Stimulated activated CD4-positive, alpha-beta T cell treated with anti-CD3 and anti-CD28 coated beads, Interleukin-1b, Interleukin-23, amount 100 ng/mL, for 1 hour (primary cell): ENCODE measurements at places on chromosomes 2 and 18.

GRCh38 chr2:1593371-1594122, 150.8 kb downstream of the PXDN start:
- no peak for DNase-seq

- DNase-seq: no peak
Measured at GRCh38 chr2:184695-185094, 79.1 kb downstream of the SH3YL1 start.

DNA sequence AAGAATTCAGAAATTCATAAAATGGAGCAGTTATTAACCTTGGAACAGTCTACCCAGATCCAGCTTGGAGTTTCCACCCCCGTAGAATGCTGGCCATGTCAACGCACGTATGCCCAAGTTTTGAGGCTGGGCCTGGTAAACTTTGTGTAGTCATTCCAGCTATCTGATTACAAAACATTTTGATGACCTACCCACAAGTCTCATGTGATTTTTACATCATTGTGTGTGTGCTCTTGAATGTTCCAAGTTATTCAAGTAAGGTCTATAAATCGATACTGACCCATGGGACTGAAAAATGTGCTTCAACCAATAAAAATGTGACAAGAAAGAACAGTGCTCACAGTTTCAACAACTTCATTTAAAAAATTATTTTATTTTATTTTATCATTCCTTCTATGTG, 32.5 kb upstream of the ICOS start:
- DNase-seq: no peak

DNA sequence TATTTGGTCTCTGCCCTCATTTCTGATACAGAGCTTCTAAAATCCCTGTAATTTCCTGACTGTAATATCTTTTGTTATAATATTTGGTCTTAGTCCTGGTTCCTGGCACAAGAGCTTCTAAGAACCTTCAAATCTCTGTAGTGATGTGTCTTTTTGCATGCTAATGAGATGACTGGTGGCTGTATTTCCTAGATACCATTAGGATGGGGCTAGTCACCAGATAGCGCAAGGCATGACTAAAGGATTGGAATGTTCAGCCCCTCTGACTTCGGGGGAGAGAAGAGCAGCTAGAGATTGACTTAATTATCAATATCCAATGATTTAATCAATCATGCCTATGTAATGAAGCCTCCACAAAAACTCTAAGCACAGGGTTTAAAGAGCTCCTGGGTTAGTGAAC, 620.8 kb upstream of the ACVR2A start:
- no peak for DNase-seq

DNA sequence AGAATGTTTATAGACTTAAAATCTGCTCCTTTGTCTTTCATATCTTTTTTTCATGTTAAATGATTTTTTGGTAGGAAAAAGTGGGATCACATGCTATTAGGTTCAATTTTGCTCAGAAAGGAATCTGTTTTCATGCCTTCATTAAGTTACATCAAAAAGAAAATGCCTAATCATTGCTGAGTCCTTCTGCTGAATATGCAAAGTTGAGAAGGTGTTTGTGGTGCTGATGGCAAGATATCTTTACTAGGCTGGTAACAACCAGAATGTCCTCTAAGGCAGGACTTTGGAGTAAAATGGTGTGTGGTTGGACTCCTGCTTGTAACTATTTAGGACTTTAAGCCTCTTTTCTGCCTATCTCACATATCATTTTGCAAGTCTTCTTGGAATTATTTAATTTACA, 88.3 kb downstream of the TRIB2 start:
- no peak for DNase-seq

- no peak for DNase-seq
Measured at GRCh38 chr2:189803431-189803830, 19.2 kb downstream of the PMS1 start.

DNA sequence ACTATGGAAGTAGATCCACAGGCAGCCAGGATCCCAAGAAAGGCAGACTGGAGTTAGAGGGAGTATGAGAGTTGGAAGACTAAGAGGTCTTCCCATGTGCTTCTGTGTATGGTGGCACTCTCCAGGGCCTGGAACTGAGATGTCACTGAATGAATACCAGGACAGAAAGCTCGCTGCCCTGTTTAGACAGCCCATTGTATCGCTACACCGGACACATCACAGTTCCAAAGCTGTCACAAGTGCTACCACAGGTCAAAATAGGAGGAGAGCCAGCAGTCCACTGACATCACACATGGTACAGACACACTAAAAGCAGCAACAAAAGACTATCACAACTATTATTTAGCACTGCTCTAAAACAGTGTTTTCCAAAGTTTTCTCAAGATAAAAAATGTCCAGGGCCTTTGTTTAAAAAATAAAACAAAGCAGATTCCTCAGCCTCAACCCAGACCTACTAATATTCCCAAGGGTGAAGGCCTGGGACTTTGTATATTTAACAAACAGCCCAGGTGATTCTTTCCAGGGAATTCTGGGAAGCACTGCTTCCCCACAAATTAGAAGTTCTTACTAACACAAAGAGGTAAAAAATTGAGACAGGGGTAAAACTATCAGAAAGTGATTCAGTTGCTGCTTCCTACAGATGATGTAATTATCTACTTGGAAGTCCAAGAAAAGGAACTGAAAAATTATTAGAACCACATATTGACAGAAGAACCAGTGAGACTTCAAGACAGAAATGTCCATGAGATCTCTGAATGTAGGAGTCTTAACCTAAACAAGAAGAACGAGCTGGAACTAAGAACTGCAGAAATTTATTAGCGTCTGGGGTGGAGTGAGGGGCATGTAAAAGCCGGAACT, 116.0 kb downstream of the DTNB start:
- no peak for DNase-seq

GRCh38 chr18:70415823-70416488, 127.1 kb downstream of the SOCS6 start:
- DNase-seq: no peak

DNA sequence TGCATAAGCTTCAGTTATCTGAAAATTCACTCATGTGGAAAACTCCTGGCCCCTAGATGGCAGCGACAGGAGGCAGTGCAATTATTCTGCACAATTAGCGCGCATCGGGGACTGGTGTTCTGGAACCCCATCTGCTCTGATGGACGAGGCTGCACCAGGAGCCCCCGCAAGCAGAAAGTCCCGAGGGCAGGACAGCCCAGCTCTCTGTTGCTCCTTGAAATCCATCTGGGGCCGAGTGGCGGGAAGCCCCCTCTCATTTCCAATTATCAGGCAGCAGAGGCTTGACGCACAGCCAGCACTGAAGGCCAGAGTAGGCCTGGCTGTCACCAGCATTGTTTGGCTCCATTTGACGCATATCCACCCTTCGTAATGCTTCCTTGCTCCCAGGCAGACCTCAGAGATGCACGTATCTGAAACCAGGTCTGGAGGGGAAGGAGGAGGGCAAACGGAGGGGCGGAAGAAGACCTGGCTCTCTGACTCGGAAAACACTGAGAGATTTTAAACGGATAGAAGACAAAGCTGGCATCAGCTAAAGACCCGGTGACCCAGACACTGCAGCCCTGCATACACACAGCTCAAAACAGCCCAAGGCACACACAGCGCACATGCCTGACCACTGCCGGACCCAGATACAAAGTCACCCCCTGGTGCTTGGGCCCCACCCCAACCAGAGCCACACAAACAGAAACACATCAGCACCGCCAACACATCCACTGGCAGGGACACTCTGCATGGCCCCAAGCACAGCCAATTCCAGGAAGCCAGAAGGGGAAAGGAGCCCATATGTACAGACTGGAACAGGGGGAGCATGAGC, 69.8 kb downstream of the TNS1 start:
- no peak for DNase-seq

DNA sequence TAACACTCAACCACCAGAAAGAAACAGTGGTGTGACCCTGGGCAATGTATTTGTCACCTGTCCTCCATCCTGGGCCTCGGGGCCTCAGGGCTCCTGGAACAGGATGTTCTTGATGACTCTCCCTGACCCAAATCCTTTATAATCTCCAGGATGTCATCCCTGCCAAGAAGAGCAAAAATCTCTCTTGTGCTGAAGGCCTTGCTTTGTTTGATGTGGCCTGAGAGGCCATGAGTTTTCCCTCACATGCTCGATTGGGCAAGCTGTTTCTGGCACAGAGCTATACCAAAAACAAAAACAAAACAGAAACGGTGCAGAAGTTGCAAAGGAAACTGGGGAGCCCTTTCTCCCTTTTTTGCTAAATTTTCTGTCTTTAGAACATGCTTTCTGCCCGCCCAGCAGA, 35.7 kb upstream of the ST3GAL5 start:
- DNase-seq: no peak

DNA sequence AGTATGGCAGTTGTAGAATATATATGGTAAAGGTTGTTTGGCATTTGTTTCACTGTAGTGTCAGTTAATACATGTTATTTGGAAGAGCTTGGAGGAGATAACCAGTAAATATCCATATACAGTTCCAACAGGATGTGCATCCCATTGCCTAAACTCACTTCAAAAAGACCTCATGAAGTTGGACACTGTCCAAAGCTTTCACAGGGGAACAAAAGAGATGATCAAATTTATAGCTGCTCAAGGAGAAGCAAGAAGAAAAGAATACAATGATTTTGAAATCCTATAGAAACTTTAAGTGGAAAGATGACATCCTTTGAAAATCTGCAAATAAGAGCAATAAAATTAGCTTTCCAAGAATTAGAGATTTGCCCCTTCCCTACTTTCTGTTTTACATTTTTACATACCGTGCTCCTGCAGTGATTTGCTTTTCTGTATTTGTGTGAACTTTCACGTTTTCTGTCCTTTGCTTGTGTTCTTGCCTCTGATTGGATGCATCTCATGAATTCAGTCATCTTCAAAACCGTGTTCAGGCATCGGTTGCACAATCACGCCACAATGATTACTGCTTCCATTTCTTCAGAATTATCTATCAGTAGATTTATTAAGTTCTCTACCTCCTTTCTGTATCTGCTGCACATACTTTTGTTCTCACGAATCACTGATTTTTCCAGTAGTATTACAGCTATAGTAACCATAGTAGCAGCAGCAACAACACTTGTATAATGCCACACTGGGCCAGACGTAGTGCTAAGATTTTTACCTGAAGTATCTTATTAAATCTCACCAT, 83.8 kb downstream of the PARD3B start:
- DNase-seq: no peak

DNA sequence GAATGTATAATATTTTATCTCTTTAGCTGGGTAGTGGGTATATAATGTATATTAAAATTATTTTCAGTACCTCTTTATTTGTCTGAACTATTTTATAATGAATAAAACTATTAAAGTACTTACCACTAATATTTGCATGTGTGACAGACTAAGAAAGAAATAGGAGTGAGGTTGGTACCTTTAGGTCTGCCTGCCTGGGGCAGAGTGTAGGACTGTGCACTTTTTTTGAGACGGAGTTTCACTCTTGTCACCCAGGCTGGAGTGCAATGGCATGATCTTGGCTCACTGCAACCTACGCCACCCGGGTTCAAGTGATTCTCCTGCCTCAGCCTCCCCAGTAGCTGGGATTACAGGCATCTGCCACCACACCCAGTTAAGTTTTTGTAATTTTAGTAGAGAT, 18.8 kb downstream of the NCOA1 start:
- DNase-seq: no peak

GRCh38 chr2:63821396-63821795, 20.3 kb upstream of the UGP2 start:
- DNase-seq: no peak

- DNase-seq: no peak
Measured at GRCh38 chr2:65767946-65768345, 335.5 kb upstream of the SPRED2 start.

DNA sequence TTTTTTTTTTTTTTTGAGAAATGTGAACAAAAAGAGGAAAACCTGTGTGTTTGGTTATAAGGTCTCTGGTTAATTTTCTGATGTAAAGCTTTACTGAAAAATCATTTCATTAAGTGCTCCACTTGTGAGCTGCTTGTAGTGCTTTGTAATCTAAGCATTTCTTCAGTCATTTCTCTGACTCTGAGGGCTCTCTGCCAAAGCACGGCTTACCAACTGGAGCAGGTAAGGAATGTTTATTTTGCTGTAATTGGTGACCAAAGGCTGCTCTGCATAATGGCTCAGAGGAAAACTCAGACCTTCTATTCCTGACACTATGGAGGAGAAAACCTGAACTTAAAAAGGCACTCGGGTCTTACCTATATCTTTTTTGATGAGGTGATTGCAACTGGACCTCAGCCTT, 848.8 kb downstream of the MBD2 start:
- no peak for DNase-seq

DNA sequence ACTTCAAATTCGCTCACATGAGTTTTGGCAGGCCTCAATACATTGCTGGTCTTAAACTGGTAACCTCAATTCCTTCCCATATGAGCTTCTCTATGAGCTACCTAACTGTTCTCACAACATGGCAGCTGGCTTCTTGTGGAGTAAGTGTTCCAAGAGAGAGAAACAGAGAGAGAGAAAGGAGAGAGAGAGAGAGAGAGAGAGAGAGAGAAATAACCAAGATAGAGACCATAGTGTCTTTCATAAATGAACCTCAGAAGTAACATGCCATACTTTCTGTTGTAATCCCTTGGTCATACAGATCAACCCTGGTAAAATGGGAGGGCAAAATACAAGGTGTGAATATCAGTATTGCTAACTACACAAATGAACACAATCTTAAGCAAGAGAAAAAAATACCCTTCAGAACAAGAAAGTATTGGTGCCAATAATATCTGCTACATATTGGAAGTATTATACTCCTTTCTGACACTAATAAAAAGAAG, 33.2 kb upstream of the UBE2E3 start:
- no peak for DNase-seq

DNA sequence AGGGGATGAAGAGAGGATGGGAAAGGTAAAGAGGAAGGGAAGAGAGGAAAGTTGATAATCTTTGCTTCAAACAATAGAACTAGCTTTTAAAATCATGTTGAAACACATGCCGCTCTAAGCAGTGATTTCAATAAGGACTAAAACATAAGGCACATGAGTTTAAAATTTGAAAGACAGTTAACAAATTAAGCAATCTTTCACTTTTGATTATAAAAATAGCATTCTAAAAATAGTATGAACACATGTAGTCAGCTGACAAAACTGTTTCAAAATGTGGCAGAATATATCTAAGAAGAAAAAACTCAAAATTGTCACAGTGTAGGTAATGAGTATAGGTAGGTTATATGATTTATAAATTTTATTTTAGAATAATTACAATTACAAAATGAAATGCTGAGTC, 25.3 kb downstream of the PSME4 start:
- DNase-seq: no peak
